ENCODE measurements at places on chromosomes 3 and 15. TPM values are rescaled to one million over a fixed set of nuclear protein-coding genes. Genes with fewer than 3 reads are reported as not detected.

Gene RETNLB
- not detected for polyA plus RNA-seq

Gene LTK
- polyA plus RNA-seq: 0.66 TPM

DNA sequence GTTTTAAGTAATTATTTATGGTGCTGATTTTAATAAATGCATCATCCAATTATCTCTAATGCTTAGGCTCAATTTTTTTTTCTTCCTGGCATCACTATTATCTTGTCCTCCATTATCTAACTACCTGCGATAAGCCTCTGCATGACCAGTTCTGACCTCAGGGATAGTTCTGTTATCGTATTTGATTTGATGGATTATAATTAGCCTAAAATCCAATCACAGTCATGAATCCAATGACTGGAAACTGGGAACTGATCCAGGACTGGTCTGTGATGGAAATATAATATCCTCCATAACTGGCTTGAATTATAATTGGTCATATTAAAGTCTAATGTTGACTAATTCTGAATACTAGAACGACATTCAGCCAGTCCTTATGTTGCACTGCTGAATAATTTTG is 1.1 kb downstream of the MYH15 start:
- DNase-seq: no peak

DNA sequence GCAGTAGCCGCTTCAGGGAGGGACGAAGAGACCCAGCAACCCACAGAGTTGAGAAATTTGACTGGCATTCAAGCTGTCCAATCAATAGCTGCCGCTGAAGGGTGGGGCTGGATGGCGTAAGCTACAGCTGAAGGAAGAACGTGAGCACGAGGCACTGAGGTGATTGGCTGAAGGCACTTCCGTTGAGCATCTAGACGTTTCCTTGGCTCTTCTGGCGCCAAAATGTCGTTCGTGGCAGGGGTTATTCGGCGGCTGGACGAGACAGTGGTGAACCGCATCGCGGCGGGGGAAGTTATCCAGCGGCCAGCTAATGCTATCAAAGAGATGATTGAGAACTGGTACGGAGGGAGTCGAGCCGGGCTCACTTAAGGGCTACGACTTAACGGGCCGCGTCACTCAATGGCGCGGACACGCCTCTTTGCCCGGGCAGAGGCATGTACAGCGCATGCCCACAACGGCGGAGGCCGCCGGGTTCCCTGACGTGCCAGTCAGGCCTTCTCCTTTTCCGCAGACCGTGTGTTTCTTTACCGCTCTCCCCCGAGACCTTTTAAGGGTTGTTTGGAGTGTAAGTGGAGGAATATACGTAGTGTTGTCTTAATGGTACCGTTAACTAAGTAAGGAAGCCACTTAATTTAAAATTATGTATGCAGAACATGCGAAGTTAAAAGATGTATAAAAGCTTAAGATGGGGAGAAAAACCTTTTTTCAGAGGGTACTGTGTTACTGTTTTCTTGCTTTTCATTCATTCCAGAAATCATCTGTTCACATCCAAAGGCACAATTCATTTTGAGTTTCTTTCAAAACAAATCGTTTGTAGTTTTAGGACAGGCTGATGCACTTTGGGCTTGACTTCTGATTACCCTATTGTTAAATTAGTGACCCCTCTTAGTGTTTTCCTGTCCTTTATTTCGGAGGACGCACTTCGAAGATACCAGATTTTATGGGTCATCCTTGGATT is at the start of gene MLH1:
MLH1 (plus strand) TSS at position 193 of the 958 bp plus-strand sequence; CDS start at position 223, 30 bp downstream.
- peak; percentile 100 for DNase-seq

Gene CMTM8
- 4.6 TPM for polyA plus RNA-seq

DNA sequence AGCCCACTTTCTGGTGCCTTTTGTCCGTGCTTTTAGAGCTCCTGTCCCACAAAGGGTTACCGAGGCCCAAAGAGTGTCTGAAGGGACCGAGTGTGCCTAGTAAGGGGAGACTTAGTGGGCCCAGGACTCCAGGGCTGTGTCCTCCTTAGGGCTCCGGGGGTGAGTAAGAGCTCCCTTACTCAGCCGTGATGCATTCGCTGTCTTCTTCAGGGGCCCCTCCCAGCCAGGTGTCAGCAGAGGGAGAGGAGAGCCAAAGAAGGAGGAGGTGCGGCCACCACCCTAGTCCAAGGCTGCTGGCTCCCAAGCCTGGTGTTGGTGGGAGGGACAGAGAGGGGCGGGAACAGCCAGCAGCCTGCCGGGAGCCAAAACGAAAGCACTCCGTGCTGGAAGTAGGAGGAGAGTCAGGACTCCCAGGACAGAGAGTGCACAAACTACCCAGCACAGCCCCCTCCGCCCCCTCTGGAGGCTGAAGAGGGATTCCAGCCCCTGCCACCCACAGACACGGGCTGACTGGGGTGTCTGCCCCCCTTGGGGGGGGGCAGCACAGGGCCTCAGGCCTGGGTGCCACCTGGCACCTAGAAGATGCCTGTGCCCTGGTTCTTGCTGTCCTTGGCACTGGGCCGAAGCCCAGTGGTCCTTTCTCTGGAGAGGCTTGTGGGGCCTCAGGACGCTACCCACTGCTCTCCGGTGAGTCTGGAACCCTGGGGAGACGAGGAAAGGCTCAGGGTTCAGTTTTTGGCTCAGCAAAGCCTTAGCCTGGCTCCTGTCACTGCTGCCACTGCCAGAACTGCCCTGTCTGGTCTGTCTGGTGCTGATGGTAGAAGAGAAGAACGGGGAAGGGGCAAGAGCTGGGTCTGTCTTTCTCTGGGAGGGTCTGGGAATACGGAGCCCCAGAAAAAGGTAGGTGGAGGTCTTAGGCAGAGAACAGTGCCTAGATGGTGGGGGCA is at the start of gene IL17RC:
IL17RC (plus strand) TSS at position 365 of the 947 bp plus-strand sequence; CDS start at position 583, 218 bp downstream.
- DNase-seq: no peak

GRCh38 chr3:129161860-129162271 is 1.0 kb upstream of the ISY1 start:
- DNase-seq: no peak

- DNase-seq: no peak
Measured at GRCh38 chr15:73948982-73949381, 22.7 kb downstream of the LOXL1 start.

DNA sequence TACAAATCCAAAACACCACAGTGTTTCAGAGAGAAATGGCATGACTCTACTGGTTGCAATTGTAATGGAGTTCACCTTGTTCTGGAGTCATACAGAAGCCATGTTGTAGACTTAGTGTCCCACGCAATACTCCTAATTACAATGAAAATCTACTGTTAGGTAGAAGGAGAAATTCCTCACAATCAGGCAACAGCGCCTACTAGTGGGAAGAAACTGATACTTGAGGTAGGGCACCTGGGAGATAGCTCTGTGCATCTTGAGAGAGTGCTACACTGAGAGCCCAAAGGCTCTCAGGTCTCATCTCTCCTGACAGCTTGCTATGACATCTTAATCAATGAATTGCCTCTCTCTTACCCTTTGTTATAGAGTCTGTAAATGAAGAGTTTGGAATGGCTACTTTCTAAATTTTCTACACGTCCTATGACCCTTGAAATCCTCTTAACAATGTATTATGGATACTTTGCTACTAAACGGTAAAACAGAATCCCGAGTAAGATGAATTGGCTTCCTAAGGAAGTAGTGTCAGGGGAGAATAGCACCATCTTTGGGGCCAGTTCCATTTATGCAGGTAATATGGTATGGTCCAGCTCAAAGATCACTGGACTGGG is 422.7 kb upstream of the TPRG1 start:
- DNase-seq: no peak

Gene SLC2A2
- 0.27 TPM for polyA plus RNA-seq

All from spinal cord (tissue), 10 donors.